ENCODE measurements at places on chromosomes 16 and 17.

- DNase-seq = no peak
Observed at GRCh38 chr16:3569851-3570250, 7.4 kb downstream of the NLRC3 start.

DNA sequence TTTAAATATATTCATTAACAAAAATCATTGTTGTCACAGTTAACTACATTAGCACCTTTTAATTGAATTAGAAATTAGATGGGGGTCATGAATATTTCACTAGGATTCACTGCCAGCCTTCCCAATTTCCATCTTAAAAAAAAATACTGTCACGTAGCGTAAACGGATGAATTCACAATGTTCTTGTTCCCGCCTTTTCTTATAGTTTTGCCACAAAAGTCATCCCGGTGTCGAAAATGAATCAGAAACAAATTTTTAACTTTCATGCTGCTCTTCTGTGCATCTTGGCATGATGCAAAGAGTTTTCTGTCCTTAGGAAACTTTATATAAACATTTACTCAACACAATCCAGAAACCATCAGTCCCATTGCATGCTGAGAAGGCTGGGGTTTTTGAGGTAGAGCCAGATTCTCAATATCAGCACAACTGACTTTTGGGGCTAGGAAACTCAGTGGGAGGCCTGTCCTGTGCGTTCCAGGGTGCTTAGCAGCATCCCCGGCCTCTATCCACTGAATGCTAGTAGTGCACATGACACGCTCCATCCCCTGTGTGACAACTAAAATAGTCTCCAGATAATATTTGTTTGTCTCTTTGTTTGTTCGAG is 252.9 kb upstream of the XYLT1 start:
- no peak for DNase-seq

DNA sequence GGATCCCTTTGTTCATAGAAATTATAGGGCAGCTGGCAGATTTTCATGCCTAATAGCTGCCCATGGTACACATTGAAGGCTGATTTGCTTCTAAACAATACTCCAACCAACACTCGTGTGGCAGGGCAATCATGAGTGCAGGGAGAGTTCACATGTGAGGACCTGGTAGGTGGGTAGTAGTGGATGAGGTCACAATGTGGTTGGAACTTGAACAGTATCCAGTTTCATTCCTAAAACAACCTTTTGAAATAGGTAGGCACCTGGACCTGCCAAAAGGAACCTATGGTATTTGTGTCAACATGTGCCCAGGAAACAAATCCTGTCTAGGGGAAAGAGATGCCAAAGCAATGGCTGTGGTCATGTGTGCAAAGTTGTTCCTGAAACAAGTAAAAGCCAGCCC is 32.8 kb downstream of the CCL4 start:
- DNase-seq = no peak

GRCh38 chr16:27960619-27961295 is 102.8 kb downstream of the GSG1L start:
- no peak for DNase-seq

DNA sequence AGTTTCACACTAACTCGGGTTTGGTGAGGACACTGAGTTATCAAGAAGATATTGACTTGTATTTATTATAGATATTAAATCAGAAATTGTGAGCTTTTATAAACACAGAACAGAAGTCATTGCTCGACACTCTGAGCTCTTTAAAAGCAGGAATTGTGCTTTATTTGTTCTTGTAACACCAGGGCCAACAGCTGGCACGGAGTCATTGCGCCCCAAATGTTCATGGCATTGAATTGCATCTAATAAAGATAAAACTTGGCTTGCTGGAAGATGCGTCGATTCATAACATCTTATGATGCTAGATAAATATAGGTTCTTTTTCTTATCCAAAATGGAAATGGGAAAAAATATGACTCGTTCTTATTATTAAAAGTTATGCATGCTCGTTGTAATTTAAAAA is 11.8 kb upstream of the MLYCD start:
- DNase-seq = no peak

- DNase-seq = no peak
Observed at GRCh38 chr17:58272367-58273280, 8.1 kb downstream of the MPO start.

- no peak for DNase-seq
Observed at GRCh38 chr16:14372471-14372870, 257.6 kb downstream of the PARN start.

GRCh38 chr17:68542698-68543463 is 30.7 kb downstream of the PRKAR1A start:
- no peak for DNase-seq

DNA sequence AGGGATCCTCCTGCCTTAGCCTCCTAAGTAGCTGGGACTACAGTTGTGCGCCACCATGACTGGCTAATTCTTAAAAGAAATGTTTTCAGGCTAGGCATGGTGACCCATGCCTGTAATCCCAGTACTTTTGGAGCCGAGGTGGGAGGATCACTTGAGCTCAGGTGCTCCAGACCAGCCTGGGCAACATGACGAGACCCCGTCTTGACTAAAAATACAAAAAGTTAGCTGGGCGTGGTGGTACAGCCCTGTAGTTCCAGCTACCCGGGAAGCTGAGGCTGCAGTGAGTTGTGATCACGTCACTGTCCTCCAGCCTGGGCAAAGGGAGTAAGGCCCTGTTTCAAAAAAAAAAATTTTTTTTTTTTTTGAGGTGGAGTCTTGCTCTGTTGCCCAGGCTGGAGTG is 173.1 kb downstream of the SEC14L1 start:
- DNase-seq = no peak
